ENCODE measurements at places on chromosomes 13 and 19.

DNA sequence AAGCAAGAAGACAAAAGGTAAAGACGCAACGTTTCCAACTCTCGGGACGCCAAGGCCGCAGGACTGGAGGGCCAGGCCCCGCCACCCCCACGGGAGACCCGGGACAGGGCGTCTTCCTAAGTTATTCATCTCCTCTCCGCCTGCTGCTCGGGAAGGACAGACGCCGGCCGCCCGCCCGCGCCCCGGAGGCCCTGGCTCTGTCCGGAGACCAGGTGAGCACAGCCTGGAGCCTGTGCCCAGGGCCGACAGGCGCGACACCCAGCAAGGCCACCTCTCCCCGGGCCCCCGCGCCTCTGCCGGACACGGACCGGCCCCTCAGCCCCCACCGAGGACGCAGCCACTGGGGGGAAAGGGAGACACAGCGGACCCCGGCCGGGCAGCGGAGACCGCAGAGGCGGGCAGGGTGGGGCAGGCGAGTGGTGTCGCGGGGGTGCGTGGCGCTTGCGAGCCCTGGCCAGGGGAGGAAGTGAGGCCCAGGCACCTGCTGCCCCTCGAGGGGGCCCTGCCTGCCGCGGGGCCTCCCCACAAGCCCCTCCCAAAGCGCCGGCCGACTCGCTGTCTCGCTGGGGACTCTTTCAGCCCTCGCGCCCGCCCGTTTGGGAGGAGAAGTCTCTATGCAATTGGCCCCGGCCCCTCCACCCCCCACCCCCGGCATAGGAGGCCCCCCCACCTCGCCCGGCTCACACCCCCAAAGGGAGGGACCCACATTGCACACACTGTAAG is 17.2 kb downstream of the SMIM24 start:
- DNase-seq = no peak

GRCh38 chr19:54203151-54203611 is 2.5 kb downstream of the RPS9 start:
- no peak for DNase-seq

GRCh38 chr19:46431824-46432223 is 3.1 kb upstream of the PNMA8C start:
- DNase-seq = no peak

DNA sequence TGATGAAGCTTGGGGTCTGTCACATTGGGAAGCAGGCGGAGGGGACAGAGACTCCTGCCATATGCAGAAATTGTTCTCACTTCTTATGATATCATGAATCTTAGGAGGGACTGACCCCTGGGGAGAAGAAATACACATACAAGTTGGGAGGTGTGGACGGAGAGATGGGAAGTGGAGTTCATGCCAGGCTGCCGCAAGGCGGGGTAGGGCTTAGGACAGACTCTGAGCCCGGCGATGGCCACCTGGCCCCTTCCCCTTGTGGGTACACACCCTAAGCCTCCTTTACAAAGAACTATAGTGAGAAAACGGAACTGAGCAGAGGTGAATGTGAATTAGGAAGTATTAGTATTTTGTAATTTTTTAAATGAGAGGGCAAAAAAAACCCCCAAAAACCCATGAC is 177.0 kb upstream of the IRS2 start:
- no peak for DNase-seq

DNA sequence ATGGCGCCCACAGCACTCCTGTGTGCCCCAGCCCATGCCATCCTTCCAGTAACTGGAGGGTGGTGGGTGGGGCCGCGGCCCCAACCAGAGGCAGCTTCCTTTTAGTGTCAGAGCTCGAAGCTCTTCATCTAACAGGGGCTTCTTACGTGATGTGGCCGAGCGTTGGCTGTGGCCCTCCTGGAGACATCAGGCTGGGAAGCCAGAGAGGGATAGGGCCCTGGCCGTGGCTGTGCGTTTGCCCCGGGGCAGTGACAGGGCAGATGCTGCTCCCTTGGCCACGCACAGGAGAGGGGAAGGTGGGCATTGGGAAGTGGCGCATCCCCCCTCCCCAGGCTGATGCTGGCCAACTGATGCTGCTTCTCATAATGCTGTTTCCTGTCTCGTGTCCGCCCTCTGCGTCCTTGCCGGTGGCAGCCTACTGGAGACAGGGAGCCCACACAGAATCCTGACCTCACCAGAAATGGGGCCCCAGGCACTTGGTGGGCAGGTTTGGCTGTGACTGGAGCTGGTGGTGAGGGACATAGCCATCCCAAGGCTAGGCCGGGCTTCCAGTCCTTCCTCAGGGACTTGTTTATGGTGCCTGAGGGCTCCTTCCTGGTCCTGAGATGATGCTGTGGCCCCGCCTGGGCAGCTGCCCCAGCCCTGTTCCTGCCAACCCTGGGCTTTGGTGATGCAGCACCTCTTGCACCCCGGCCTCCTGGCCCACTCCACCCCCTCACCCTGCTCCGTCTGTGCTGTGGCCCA is 34.3 kb downstream of the ATP4B start:
- no peak for DNase-seq

- no peak for DNase-seq
Measured at GRCh38 chr19:34767951-34768350, 5.1 kb downstream of the ZNF599 start.

DNA sequence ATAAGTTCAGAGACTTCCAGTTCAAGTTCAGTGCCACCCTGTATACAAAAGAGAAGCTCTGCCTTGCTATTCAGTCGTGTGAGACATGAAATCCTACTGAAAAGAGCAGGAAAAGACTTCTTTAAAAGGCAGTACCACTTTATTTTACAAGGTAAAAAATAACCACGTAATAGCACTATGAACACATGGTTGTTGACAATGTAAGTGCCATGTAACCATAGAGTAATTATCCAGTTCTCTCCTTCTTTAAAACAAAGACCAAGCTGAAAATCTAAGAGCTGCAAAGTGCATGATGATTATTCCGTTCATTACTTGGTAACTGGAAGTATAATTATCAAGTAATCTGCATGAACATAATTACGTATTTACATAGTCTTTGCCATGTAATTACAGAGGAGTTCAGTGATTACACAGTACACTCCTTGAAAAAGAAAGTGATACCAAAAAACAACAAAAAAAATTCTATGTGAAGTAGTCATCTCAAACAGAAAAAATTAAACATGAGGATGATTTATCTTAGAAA is 288.7 kb downstream of the EFNB2 start:
- DNase-seq = no peak

DNA sequence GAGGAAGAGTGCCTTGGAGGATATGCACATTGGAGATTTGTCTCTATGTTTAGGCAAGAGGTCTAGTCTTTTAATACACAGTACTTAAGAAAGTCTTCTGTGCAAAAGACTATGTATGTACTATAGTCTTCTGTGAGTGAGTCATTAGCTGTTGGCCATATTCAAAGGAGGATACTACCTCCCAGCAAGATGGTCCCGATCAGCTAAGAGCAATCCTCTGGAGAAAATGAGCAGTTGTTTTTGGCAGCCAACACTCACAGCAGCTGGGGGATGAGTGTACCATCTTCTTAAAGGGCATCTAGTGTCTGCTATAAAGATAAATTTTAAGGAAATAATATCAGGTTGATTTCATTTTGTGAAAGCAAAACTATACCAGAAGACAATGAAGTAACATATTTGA is 487.8 kb downstream of the KCTD12 start:
- no peak for DNase-seq

DNA sequence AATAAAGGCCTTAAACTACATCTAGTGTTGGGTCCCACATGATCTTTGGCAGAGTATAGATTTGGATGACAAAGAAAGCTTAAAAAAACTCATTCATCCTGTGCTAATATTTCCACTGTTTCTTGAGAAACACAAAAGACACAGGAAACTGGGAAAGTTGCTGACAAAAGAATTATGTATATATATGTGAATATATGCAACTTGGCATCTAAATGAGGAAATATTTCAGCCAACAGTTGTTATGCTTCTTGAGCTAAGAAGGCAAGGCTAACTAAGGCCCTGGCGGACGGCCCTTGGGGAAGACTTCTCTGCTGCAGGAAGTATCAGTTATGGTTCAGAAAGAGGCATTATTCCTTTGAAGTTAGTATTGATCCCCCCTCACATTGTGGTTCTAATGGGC is 491.8 kb downstream of the DIAPH3 start:
- no peak for DNase-seq

- no peak for DNase-seq
Measured at GRCh38 chr19:43574424-43575155, 737 bp downstream of the XRCC1 start.

GRCh38 chr13:60654415-60654814 is 257.4 kb downstream of the TDRD3 start:
- peak; percentile 22 for DNase-seq

DNA sequence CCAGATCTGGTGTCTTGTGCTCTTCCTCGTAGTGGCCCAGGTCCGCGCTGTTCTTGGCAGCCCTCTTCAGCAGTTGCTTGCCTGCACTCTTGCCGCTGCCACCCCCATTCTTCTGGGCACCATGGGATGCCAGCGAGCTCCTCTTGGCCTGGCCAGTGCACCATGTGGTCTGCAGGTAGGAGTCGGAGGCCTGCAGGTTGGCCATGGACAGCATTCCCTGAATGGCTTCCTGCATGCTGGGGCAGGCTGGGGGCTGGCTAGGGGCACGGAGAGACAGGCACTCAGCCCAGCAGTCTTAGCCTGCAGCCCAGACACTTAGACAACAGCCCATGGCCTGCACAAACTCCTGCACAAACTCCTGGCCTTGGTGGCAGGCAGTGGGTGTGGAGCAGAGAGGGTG is 234.9 kb downstream of the TUBA3C start:
- no peak for DNase-seq

DNA sequence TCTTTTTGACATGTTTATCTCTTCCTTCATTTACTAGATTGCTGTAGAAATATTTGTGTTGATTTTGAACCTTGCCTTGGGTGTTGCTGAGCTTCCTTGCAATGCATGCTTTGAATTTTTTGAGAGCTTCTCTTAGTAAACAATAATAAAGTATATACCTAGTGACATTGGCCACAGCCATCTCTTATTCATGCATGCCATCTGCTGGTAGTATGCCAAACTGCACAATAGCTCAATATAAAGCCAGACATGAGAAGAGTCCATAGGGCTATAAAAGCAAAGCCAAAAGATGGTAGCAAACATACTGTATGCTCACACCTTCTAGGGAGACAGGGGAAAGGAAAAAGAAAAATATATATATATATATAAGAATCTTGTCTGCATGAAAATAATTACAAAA is 18.9 kb upstream of the ZSCAN5A start:
- peak; percentile 28 for DNase-seq

GRCh38 chr13:95708391-95708774 is 31.4 kb downstream of the DNAJC3 start:
- no peak for DNase-seq

GRCh38 chr13:33111414-33112110 is 95.3 kb downstream of the KL start:
- no peak for DNase-seq

DNA sequence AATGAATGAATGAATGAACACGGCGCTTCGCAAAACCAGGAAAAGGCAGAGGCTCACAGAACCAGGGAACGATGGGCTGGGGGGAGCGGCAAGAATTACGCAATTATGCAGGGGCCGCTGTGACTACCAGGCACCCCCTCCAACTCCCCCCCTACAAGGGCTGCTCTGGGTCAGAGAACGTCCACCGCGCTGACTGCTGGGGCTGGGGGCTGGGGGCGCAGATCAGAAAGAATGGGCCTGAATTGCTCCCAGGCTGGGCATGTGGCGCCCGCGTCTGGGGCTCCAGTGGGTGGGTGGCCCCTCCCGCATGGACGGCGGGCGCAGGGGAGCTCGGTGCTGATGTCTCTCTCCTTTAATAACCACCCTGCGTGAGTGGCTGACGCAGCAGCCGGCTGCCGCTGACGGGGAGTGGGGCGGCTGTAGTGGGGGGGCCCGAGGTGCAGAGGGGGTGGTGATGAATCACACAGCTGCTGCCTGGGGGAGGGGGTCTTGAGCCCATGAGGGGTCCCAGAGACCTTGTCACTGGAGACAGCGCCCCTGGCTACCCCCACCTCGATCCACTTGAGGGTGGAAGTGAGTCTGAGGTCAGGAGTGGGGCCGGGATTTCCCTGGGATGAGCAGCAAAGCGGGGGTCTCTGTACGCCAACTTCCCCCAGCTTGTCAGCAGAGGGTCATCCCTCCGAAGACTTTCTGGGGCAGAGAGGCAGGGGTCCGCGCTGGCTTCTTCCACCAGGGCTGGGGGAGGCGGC is 1.5 kb upstream of the CIRBP start:
- DNase-seq = no peak

DNA sequence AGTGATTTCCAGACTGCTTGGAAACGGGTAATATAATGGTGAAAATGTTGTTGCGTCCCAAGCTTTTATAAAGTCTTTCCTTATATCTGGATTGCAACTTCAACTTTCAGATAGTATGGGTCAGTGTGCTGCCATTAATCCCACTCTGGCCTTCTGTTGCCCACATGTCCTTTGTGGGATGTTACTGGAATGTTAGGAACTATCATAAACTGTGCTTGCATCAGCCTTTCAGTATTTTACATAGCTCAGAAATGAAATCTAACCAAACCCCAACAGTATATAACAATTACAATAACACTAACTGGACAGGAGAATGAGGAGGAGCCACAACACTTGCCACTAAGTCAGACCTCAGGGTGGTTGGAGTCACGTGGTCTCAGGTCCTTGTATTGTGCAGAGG is 78.9 kb downstream of the LNX2 start:
- no peak for DNase-seq

GRCh38 chr13:64239372-64239771 is 2823.7 kb upstream of the PCDH20 start:
- no peak for DNase-seq

DNA sequence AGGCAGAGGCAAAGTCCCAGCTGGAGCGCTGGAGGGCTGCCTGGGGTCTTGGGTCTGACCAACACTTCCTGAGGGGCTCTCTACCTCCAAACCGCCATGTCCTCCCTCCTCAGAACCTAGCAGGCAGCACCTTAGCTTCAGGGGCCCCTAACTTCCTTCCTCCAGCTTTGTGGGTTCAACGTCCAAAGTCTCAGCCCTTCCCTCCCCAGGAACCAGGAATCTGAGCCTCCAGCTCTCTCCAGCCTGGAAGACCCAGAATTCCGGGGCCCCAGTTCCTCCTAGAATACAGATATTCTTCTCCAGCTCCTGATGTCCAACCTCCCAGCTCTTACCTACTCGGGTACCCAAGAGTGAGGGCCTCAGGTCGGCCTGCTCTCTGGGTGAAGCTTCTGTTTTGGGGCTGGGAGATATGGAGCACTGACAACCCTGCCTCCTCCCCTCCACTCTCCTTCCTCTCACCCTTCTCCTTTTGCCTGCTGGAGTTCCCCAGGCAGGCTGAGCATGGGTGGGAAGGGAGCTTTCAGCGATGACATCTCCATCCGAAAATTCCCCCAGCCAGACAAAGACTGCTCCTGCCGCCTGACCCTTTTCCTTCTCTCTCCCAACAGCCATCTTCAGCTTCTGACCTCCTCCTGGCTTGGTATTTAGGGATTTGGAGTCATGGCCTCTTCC is 3.5 kb downstream of the TMEM150B start:
- no peak for DNase-seq

- DNase-seq = no peak
Measured at GRCh38 chr19:31611046-31611877, 262.0 kb upstream of the TSHZ3 start.

All from SHP77 treated with DMSO at 0.1 percent for 48 hours (cell line).